Heart right ventricle (tissue), 16 donors: ENCODE measurements at places on chromosomes 11 and 22. TPM values are rescaled to one million over a fixed set of nuclear protein-coding genes. Genes with fewer than 3 reads are reported as not detected.

- DNase-seq = no peak
Measured at GRCh38 chr11:126485021-126485792, 129.7 kb downstream of the ST3GAL4 start.

- DNase-seq = no peak
Measured at GRCh38 chr11:33706966-33707365, 6.3 kb upstream of the C11orf91 start.

DNA sequence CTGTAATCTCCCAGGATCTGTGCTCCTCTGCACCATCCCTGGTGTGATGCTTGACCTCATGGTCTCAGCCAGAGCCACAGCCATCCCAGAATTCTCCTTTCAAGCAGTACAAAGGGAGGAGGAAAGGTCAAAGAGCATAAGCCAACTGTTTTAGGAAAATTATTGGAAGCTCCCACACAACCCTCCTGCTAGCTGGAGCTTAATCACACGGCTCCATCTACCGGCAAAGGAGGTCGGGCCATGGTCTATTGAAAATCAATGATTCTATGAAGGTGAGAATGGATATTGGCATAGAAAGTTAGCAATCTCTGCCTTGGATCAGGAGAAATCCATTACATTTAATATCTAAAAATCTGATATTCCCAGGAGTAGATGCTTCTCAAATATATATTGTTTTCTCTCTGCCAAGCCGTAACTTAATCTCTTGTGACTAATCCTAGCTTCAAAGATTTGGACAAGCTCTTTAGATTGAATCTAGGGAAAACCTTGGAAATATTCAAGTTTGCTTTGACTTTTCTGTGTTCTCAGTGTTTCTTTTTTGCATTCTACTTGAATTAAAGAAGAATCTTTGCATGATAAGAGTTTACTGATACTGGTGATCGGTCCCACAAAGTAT lies 259.6 kb downstream of the NTM start:
- no peak for DNase-seq

C22orf15 gene
- not detected for total RNA-seq

DNA sequence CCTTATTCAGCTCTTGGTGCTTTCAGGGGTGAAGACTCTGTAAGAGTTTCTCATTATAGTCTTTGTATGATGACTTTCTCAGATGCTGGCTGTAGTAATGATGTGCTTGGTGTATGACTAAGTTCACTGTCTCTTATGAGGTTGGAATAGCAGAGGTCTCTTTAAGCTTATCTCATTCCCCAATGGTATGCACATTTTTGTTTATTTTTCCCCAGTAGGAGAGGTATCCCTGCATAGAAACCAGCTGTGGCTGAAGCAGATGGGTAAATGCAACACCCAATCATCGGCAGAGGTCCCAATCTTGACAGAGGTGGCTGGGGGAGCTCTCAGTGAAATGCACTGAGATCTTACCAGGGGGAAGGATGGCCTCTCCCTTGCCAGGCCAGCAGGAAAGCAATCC lies 34.6 kb downstream of the BBOX1 start:
- no peak for DNase-seq

DNA sequence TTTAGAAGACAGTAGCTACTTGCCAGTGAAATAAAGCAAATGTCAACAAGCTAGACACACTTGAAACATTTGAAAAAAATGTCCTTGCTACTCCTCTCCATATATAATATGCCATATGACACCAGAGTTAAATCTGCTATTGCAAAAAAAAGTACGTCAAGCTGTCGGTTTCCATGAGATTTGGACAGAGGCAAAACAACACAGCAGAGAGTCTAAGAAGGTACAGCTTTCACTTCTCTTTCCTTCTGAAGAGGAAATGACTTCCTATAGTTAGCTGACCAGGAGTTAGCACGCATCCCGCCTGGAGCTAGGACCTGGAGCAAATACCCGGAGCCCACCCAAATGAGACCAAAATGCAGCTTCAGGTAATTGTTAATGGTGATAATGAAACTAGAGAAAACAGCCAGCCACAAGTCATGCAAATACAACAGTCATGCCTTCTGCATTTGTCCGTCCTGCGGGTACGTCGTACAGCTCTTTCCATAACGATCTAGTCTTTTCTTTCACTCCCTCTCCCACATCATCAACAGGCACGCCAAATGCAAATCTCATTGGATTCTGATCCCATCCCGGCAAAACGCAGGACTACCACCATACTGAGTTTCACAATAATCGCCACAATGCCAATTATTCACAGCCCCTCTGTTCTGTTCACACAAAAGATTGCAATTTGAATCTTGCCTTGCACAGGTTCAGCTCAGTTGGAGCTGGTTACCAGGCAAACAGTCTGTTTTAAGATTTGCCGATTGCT lies 395.0 kb upstream of the CCDC90B start:
- no peak for DNase-seq

GRCh38 chr11:9601037-9601875 lies 27.8 kb downstream of the WEE1 start:
- DNase-seq = no peak

SCGB1C1 gene
- not detected for total RNA-seq
